ENCODE measurements at places on chromosomes 3 and 15. TPM values are rescaled to one million over a fixed set of nuclear protein-coding genes. Genes with fewer than 3 reads are reported as not detected.

- no peak for DNase-seq
- no peaks in the 10 kb centered on the region for H3K36me3 ChIP-seq
- no peak overlapping the region for H3K4me3 ChIP-seq
- no peaks in the 10 kb centered on the region for H3K27me3 ChIP-seq
- no peak overlapping the region for H3K27ac ChIP-seq
These were observed 60.5 kb upstream of the TFRC start for GRCh38 chr3:196142202-196142956.

The CLDN18 gene
- total RNA-seq = not detected

DNA sequence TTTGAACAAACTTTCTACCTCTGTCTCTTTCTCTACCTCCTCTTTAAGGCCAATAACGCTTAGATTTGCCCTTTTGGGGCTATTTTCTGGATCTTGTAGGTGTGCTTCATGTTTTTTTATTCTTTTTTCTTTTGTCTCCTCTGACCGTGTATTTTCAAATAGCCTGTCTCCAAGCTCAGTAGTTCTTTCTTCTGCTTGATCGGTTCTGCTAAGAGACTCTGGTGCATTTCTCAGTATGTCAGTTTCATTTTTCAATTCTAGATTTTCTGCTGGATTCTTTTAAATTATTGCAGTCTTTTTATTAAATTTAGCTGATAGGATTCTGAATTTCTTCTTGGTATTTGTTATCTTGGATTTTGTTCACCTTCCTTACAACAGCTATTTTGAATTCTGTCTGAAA, 148.7 kb downstream of the RSRC1 start:
- DNase-seq = no peak
- H3K27ac ChIP-seq = no peak overlapping the region
- H3K36me3 ChIP-seq = no peaks in the 10 kb centered on the region
- no peaks in the 10 kb centered on the region for H3K27me3 ChIP-seq

DNA sequence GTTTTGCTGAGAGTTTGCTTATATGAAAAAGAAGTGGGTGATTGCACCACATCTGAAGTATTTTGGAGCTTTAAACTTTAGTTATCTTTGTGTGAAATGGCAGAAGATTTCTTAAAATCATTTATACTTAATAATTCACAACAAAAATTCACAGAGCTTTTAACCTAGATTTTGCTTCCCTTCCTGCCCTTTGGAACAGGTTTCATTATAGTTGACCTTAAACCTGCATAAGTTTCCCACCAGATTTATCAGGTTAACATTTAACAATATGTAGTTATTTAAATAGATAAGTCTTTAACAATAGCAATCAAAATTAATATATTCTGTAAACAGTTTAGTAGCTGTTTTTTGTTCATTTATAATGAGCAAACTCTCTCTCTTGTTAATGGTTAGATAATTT, 30.3 kb downstream of the CADM2 start:
- no peak overlapping the region for H3K27ac ChIP-seq
- no peaks in the 10 kb centered on the region for H3K4me1 ChIP-seq
- H3K36me3 ChIP-seq = no peaks in the 10 kb centered on the region
- H3K27me3 ChIP-seq = no peaks in the 10 kb centered on the region

GRCh38 chr3:169594402-169594801, 69.1 kb downstream of the MECOM start:
- no peaks in the 10 kb centered on the region for H3K27me3 ChIP-seq
- H3K4me3 ChIP-seq = no peak overlapping the region
- no peak overlapping the region for H3K27ac ChIP-seq
- H3K4me1 ChIP-seq = no peaks in the 10 kb centered on the region
- H3K36me3 ChIP-seq = no peaks in the 10 kb centered on the region

DNA sequence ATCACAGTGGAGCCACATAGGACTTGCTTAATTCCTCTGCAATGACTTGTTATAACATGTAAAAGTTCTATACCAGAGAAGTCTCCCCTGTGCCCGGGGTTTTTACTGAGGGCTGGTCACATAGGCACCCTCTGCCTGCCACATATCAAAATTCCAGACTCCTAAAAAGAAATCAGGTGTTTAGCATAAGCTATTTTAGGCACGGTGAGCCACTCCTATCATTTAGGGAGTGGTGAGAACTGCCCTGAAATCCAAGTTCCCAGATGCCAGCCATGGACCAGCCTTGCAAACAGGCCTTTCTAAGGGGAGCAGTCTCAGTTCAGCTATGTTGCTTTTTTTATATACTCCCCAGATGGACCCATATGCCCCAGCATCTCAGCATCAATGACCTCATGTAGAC, 130.3 kb downstream of the THSD4 start:
- H3K27me3 ChIP-seq = no peaks in the 10 kb centered on the region
- H3K27ac ChIP-seq = no peak overlapping the region
- DNase-seq = no peak
- no peaks in the 10 kb centered on the region for H3K4me1 ChIP-seq
- H3K4me3 ChIP-seq = no peak overlapping the region

The ANKRD63 gene
- total RNA-seq = 0.28 TPM
